ENCODE measurements at places on chromosomes 1 and 21. TPM values are rescaled to one million over a fixed set of nuclear protein-coding genes. Genes with fewer than 3 reads are reported as not detected.

The LORICRIN gene
- total RNA-seq: not detected

The SLC44A5 gene
- 1.2 TPM for total RNA-seq

The ILDR2 gene
- total RNA-seq: not detected

GRCh38 chr21:38236232-38236631 is 20.6 kb upstream of the KCNJ15 start:
- DNase-seq: no peak

- DNase-seq: no peak
Observed at GRCh38 chr1:117592155-117592554, 13.7 kb upstream of the TENT5C start.

GRCh38 chr1:228992044-228992443 is 256.8 kb downstream of the RHOU start:
- DNase-seq: no peak

GRCh38 chr1:29333008-29333407 is 96.7 kb downstream of the PTPRU start:
- DNase-seq: no peak

Measured in A673 (cell line).